ENCODE measurements at places on chromosomes 7 and 10.
A peak's percentile ranks its signal among the peaks of the same experiment; 100 is the strongest.

DNA sequence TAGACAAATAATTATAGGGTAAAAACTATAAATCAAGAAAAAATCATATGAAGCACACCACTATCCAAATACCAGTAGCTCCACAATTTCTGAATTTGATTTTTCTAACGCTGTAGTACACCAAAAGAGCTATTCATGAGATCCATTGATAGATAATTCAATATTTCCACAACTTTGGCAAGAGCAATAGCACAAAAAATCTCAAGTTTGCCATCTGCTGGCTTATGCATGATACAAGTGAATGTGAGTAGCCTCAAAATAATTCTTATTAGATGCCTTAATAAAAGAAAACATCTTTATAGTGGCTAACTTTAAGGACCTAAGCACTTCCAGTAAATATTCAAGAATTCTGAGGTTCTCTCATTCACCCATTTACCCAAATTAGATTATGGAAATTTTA is 2.2 kb upstream of the TMEM196 start:
- no peak for DNase-seq

- DNase-seq = no peak
Measured at GRCh38 chr7:124263232-124263827, 230.5 kb upstream of the TMEM229A start.

GRCh38 chr10:101986624-101986971 is 69.4 kb downstream of the ARMH3 start:
- peak; percentile 8 for DNase-seq

DNA sequence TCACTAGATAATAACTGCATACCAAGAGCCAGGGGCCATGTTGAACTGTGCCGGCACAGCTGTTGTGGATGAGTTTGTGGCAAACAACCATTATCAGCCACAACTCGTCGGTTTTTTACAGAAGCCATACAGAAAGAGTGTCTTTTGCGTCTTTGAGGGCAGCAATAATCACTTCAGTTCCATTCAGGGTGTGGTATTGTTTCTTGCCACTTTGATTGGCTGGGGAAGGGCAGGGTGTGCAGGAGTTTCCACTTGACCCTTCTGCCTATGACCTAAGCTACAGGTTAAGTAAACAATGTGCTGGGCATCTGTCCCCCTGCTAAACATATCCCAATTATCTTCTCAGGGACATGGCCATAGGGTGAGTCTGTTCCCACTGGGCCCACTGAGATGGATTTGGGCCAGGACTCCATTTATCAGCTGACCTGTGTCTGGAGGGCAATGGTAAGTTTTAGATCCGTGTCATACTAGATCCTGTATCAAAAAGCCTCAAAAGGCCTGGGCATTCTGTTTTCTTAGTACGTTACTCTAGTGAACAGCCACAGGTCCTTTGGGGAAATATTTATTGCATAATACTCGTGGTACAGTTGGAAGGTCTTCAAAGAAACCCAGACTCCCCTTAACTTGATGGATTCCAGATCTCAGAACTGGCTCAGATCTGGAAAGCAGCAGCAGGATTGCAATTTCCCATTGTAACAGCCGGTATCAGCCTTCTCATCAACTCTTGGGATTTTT is 15.9 kb downstream of the ZNF3 start:
- DNase-seq = no peak

GRCh38 chr10:123771877-123772644 is 105.9 kb downstream of the GPR26 start:
- DNase-seq = no peak

DNA sequence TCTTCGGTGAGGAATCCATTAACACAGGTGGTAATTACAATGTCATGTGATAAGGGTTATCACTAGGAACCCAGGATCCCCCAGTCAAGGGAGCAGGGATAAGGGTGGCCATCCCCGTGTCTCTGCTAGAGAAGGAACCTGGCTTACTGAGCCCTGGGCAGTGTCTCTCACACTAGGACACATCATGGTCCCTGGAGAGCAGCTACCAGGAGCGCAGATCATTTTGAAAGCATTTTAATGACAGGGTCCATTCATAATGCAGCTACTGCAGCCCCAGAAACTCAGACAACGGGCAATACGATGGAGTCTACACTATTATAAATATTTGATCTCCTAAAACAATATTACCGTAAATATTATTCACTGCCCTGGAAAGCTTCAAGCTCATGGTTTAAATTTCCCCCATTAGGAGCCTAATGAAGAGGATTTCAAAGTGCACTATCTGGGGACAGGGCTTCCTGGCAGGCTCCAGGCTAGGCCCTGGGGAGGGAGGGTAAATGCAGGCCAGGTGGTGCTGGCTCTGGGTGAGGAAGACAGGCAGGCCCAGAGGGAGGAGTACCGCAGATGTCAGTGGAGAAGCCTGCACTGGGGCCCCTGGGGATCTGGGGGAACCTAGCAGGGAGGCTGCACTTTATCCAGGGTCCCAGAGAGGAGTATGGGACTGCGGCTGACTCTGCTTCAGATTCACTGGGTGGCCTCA is 52.6 kb upstream of the LOXL4 start:
- DNase-seq = no peak

- DNase-seq = no peak
Measured at GRCh38 chr7:77575187-77575586, 38.1 kb downstream of the PTPN12 start.

- DNase-seq = no peak
Measured at GRCh38 chr10:133444342-133445267, 9.1 kb upstream of the SCART1 start.

DNA sequence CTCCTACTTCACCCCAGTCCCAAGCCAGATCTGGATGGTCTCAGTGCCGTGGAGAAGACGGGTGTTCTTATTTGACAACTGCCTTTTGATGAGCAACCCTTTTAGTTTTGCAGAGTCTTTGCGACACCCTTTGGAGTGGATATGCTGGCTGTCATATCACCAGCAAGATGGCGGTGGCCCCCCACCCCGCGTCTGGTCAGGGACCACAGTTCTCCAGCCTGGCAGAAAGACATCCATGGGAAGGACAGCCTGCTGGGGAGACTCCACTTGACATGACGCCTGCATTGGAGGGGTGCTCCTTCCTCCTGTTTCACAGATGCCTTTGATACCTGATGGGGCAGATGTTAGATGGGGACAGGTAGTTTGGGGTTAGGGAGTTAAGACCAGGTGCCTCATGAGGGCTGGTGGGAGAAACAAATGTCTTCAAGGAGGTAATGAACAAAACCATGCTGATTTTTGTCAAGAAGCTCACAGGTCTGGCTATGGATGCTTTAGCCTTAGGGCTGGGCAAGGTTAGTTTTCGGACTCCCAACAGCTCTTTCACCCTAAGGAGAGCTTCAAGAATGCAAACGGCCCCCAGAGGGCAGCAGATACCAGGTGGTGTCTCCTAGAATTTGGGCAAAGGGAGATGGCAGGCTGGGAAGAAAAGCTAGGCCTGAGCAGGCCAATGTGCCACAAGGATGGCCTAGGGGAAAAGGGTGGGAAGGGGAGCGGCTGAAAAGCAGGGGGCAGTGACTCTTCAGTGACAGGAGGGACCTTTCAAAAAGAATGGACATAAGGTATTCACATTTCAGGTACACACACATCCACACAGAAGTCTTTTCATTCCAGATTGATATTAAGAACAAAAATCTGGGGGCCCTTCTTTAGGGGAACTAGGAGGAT is 95.2 kb downstream of the CLEC2L start:
- DNase-seq = peak; percentile 31

DNA sequence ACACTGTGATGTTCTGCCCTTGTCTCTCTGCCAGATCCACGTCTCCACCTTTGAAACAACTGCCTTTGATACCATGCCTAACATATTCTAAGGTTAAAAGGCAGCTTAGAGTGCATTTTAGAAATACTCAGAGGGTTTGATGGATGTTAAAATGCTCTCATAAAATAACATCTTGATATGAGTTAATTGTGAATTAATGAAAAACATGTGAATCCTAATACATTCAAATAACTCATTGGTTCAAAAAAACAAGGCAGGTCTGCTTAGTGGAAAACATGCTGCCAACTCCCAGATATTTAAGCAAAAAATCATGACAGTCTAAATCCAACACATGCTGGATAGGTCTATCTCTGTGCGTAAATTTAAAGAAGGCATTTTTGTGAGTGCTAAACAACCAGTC is 291.8 kb downstream of the AHR start:
- no peak for DNase-seq

- no peak for DNase-seq
Measured at GRCh38 chr7:154871507-154871906, 131.4 kb downstream of the PAXIP1 start.

DNA sequence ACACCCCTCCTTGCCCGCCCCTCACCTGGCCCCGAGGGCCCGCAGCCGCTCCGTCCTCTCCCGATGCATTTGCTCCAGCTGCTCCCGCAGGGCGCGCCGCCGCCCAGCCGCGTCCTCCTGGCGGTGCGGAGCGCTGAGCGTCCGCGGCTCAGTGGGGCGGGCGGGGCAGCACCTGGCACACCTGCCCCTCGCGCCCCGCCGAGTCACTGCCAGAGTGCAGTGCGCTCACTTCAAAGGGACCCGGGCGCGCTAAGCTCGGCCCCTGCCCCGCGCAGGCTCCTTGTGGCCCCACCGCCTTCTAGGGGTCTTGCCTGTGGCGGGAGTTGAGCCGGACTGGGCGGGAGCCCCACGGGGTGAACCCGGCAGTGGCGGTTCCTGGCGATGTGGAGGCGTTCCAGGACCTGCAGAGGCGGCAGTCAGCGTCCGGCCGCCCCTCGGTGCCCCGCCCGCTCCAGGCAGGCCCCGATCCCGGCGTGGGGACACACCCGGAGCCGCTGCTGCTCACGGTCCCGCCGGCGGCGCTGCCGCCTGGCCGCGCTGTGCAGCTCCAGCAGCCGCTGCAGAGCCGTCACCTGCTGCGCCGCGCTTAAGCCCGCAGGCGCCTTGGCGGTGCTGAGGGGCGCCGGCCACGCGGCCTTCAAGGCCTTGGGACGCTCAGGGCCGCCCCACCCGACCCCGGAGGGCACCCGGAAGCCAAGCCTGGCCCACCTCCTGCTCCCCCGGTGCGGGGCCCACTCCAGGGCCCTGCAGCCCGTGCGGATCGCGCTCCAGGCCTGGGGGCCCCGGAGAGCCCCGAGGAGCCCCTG is 6.7 kb downstream of the ATP6V1F start:
- DNase-seq = peak; percentile 33

DNA sequence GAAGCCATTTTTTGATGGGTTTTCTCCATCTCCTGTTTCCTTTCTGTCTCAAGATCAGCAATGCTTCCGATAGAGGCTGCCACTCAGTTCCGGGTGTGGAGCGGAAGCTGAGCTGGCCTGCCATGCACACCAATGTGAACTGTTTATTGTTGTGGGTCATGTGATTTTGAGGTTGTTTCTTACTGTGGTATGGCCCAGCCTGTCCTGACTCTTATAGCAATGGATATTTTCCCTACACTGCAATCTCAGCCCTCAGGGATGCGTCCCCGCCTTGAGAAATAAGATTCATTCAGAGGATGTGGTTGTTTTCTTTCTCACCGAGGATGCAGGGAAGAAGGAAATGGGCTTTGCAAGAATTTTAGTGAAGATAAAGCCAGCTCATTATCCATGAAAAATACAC is 134.7 kb downstream of the PFKFB3 start:
- DNase-seq = no peak

GRCh38 chr10:124736491-124737136 is 7.6 kb downstream of the FAM53B start:
- no peak for DNase-seq

GRCh38 chr10:30686708-30687107 is 57.2 kb upstream of the LYZL2 start:
- DNase-seq = no peak

DNA sequence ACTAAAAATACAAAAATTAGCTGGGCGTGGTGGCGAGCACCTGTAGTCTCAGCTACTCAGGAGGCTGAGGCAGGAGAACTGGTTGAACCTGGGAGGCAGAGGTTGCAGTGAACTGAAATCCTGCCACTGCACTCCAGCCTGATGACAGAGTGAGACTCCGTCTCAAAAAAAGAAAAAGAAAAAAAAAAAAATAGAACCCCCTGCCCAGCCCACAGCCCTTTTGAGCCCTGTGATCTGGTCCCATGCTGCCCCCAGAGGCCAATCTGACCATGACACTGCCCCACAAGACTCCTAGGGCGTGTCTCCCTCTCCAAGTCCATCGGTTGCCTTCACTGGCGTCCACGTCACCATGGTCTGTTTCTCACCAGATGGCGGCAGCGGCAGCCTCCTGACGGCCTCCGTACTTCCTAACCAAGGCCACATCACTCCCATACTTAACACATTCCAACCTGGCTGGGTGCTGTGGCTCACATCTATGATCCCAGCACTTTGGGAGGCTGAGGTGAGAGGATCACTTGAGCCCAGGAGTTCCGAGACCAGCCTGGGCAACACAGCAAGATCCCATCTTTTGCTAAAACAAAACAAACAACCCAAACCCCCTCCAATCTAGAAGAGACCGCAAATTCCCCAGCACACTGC is 18.0 kb downstream of the STX1A start:
- peak; percentile 34 for DNase-seq

GRCh38 chr10:77448226-77448625 is 189.4 kb downstream of the KCNMA1 start:
- no peak for DNase-seq

- DNase-seq = no peak
Measured at GRCh38 chr10:11231285-11231684, 213.6 kb downstream of the CELF2 start.

DNA sequence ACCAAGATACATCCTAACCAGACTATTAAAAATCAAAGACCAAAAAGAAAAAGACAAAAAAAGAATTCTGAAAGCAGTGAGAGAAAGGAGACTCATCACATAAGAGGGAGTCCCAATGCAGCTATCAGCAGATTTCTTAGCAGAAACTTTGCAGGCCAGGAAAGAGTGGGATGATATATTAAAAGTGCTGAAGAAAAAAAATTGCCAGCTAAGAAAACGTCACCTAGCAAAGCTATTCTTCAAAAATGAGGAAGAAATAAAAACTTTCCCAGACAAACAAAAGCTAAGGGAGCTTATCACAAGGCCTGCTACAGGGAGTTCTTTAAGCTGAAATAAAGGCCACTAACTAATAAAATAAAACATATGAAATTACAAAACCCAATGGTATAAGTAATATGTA is 40.5 kb upstream of the CDK6 start:
- DNase-seq = no peak

- no peak for DNase-seq
Measured at GRCh38 chr7:55235115-55235514, 130.0 kb upstream of the LANCL2 start.

All from NCI-H1092 treated with DMSO at 0.1 percent for 48 hours (cell line).